Spinal cord (tissue), 10 donors: ENCODE measurements at places on chromosomes 2 and 18. TPM values are rescaled to one million over a fixed set of nuclear protein-coding genes. Genes with fewer than 3 reads are reported as not detected.

REG1B gene
- polyA plus RNA-seq, result not detected

MYO7B gene
- polyA plus RNA-seq, result 20.0 TPM

GRCh38 chr2:213306316-213306942, 22.2 kb downstream of the SPAG16 start:
- peak; percentile 7 for DNase-seq

GRCh38 chr2:428591-428990, 140.7 kb upstream of the ALKAL2 start:
- DNase-seq, result no peak

- DNase-seq, result no peak
Observed at GRCh38 chr18:39198376-39198775, 1632.8 kb upstream of the CELF4 start.

- no peak for DNase-seq
Observed at GRCh38 chr2:33038230-33038629, 91.5 kb downstream of the LTBP1 start.
